ENCODE measurements at places on chromosomes 2 and 18. TPM values are rescaled to one million over a fixed set of nuclear protein-coding genes. Genes with fewer than 3 reads are reported as not detected.

Gene IL1RL1
- 54.0 TPM for total RNA-seq

Gene FAM237A
- total RNA-seq: not detected

Gene CFAP53
- total RNA-seq: 0.18 TPM

Gene CELF4
- 0.79 TPM for total RNA-seq

Gene HOXD3
- 0.73 TPM for total RNA-seq

Gene SNORC
- 1.2 TPM for total RNA-seq

Gene SLC11A1
- total RNA-seq: 16.1 TPM

Gene CENPA
- not detected for total RNA-seq

Gene FBLN7
- total RNA-seq: 1.1 TPM

Gene DSC2
- 14.1 TPM for total RNA-seq

Gene DUSP28
- total RNA-seq: 8.1 TPM
